ENCODE measurements at places on chromosomes 2 and 18.

DNA sequence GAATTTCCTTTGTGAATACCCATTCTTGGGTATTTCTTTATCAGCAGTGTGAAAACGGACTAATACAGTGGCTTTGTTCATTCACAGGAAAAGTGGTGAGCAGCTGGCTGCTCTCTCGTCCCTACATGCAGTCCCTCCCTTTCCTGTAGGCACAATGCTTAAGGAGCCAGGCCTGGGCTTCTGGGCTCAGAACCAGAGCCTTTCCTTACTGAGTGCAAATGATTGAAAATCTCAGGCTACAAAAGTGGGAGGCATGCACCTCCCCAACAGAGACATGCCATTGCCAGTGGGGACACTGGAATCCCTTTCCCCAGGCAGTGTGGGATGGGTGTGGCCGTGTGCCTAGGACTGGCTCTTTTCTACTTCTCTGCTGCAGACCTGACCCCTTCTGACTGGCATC, 61.3 kb downstream of the MCFD2 start:
- DNase-seq: no peak

DNA sequence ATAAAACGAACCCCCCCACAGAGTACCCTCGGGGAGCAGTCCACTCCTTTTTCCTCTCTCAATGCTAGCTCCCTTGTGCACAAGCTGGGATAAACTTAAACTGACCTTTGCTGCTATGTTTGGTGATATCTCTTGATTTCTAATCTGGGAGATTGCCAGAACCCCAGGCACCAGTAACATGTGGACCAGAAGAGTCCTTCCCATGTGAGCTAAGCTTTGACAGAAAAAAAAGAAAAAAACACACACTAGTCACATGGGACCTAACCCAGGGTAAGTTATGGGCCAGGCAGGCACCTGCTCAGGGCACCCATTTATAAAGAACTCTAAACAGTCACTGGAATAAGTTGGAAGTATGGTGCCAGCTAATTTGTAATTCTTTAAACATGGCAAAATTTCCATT, 242.6 kb downstream of the EN1 start:
- DNase-seq: no peak

GRCh38 chr18:45349019-45349418, 266.3 kb upstream of the SLC14A2 start:
- no peak for DNase-seq

- no peak for DNase-seq
These were observed 224.4 kb upstream of the TMEM200C start for GRCh38 chr18:6119761-6120160.

DNA sequence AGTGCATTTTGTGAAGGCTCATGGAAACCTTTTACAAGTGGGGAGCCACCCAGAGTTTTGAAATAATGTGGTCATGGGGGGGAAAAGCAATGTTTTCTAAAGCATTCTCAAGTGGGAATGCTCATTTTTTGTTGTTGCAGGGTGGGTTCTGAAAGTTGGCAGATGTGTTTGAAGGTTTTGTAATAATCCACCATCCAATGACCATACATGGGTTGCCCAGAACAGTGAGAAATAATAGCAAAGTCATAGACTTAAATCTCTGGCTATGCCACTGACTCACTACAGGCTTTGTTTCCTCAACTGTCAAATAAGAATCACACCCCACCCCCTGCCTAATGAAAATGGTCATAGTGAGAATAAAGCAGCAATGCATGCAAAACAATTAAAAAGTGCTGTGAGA, 2.9 kb downstream of the DSG3 start:
- DNase-seq: no peak

Data from stimulated activated CD4-positive, alpha-beta T cell treated with anti-CD3 and anti-CD28 coated beads, TNF-alpha, amount 100 ng/mL, for 4 hours (primary cell).